ENCODE measurements at places on chromosomes 16 and 17. TPM values are rescaled to one million over a fixed set of nuclear protein-coding genes. Genes with fewer than 3 reads are reported as not detected.

TMEM219 gene
- 19.3 TPM for total RNA-seq

HBA1 gene
- 2.3 TPM for total RNA-seq

CACNG5 gene
- total RNA-seq = not detected

OR1E1 gene
- total RNA-seq = not detected

KCTD19 gene
- 0.66 TPM for total RNA-seq

NIP7 gene
- total RNA-seq = 136 TPM

ITGA2B gene
- 1.8 TPM for total RNA-seq

KRTAP2-2 gene
- total RNA-seq = not detected

OTOP2 gene
- not detected for total RNA-seq

BRIP1 gene
- 5.8 TPM for total RNA-seq

PPY gene
- total RNA-seq = not detected

PDIA2 gene
- total RNA-seq = not detected

ZNF652 gene
- 3.2 TPM for total RNA-seq

ADCY9 gene
- 4.2 TPM for total RNA-seq

STH gene
- not detected for total RNA-seq

ALG1 gene
- total RNA-seq = 59.1 TPM

KRT40 gene
- total RNA-seq = not detected

CES5A gene
- not detected for total RNA-seq

MEOX1 gene
- total RNA-seq = 0.21 TPM

CACNG3 gene
- not detected for total RNA-seq

ALDOC gene
- total RNA-seq = 12.4 TPM

CDRT15L2 gene
- not detected for total RNA-seq

MPG gene
- total RNA-seq = 37.3 TPM

GPR142 gene
- not detected for total RNA-seq

QPRT gene
- total RNA-seq = 2.1 TPM

GJD3 gene
- not detected for total RNA-seq

DPEP3 gene
- total RNA-seq = 0.33 TPM

GRAPL gene
- 2.5 TPM for total RNA-seq

SLC22A31 gene
- total RNA-seq = 0.66 TPM

PSMD12 gene
- 127 TPM for total RNA-seq

KCNAB3 gene
- 11.5 TPM for total RNA-seq

FBXW10B gene
- 2.1 TPM for total RNA-seq

NPTX1 gene
- 14.0 TPM for total RNA-seq

CACNG1 gene
- not detected for total RNA-seq

TMED6 gene
- 1.5 TPM for total RNA-seq

KRTAP9-6 gene
- total RNA-seq = not detected

DHX40 gene
- total RNA-seq = 14.5 TPM

DHX58 gene
- total RNA-seq = 6.9 TPM

TBKBP1 gene
- total RNA-seq = 24.4 TPM

C16orf86 gene
- total RNA-seq = 0.35 TPM

ACSM2A gene
- total RNA-seq = not detected

SLC35B1 gene
- total RNA-seq = 90.3 TPM

ZFHX3 gene
- 0.86 TPM for total RNA-seq

SLX1B gene
- 55.8 TPM for total RNA-seq

SEZ6 gene
- total RNA-seq = not detected

CDC27 gene
- total RNA-seq = 74.9 TPM

WFDC1 gene
- total RNA-seq = not detected

CCL4 gene
- total RNA-seq = 1,809 TPM

E4F1 gene
- 45.3 TPM for total RNA-seq

CIITA gene
- total RNA-seq = 2.4 TPM

B9D1 gene
- total RNA-seq = 5.4 TPM

TNFRSF13B gene
- total RNA-seq = not detected
